ENCODE measurements at places on chromosomes 7 and 10. TPM values are rescaled to one million over a fixed set of nuclear protein-coding genes. Genes with fewer than 3 reads are reported as not detected.
A peak's percentile ranks its signal among the peaks of the same experiment; 100 is the strongest.

GRCh38 chr10:91210435-91210834, 10.0 kb upstream of the PCGF5 start:
- no peaks in the 10 kb centered on the region for H3K4me1 ChIP-seq
- DNase-seq, result no peak
- H3K36me3 ChIP-seq, result no peaks in the 10 kb centered on the region
- H3K27ac ChIP-seq, result no peak overlapping the region

DNA sequence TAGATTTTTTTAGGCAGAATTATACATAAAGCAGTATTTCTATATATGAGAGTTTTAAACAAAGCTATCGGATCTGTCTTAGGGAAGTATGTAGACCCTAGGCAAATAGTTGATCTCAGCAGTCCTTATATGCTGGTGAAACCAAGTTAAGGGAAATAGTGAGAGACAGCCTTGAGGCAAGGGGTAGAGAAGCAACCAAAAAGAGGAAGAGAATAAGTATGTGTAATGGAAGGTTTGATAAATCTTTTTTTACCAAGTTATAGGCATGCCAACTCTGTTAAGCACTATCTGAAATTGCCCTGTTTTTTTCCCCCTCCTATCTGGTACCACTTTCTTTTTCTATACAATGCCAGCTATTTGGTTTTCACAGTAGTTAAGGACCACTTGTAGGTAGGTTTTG, 19.9 kb downstream of the SPAG6 start:
- H3K27me3 ChIP-seq, result no peaks in the 10 kb centered on the region
- no peaks in the 10 kb centered on the region for H3K36me3 ChIP-seq
- no peak overlapping the region for H3K4me3 ChIP-seq
- H3K4me1 ChIP-seq, result no peaks in the 10 kb centered on the region

DNA sequence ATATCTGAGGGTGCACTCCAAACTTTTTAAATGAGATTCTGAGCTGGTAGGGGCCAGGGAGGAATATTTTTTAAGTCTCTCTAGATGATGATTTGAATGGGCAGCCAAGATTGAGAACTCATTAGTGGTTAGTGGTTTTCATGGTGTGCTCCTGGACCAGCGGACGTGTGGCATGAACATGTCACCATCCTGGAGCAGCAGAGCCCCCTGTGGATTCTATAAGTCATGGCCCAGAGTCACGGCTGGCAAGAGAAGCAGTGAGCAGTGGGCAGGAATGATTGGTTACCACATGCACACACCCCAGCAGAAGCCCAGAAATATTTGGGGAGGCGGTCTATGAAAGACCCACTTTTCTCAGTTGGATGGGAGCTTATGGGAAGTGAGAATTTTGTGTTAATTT, 21.2 kb upstream of the UCN3 start:
- no peak for DNase-seq
- no peaks in the 10 kb centered on the region for H3K27me3 ChIP-seq
- no peak overlapping the region for H3K27ac ChIP-seq
- no peaks in the 10 kb centered on the region for H3K36me3 ChIP-seq
- no peak overlapping the region for H3K4me3 ChIP-seq
- H3K4me1 ChIP-seq, result no peaks in the 10 kb centered on the region

The WDR37 gene
- total RNA-seq, result 28.0 TPM

The PON3 gene
- 4.0 TPM for total RNA-seq

DNA sequence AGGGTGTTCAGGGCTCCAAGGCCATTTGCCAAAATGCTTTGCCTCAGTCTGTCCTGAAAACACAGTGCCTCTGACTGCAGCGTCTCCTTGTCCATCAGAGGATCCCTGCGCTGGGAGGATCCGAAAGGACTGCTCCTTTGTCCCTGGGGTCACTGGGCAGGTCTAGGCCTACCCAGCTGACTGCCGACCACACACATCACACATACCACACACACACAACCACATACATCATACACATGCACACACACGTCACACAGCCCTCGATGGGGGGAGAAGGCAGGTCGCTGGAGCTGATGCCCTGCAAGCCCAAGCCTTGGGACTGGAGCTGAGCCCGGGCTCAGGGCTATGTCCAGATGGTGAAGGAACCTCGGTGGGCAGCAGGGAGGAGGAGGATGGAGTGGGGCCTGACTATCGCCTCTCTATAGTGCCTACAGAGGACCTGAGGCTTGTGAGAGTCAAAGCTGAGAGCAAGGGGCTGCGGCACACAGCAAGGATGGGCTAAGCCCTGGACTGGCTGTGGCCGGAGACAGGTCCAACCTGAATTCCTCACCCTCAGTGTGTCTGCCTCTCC, 29.1 kb downstream of the GPRIN2 start:
- H3K4me3 ChIP-seq, result no peak overlapping the region
- H3K27ac ChIP-seq, result no peak overlapping the region
- H3K27me3 ChIP-seq, result no peaks in the 10 kb centered on the region
- H3K4me1 ChIP-seq, result peaks cover 19% of the 10 kb centered on the region
- H3K36me3 ChIP-seq, result peaks cover 3% of the 10 kb centered on the region

DNA sequence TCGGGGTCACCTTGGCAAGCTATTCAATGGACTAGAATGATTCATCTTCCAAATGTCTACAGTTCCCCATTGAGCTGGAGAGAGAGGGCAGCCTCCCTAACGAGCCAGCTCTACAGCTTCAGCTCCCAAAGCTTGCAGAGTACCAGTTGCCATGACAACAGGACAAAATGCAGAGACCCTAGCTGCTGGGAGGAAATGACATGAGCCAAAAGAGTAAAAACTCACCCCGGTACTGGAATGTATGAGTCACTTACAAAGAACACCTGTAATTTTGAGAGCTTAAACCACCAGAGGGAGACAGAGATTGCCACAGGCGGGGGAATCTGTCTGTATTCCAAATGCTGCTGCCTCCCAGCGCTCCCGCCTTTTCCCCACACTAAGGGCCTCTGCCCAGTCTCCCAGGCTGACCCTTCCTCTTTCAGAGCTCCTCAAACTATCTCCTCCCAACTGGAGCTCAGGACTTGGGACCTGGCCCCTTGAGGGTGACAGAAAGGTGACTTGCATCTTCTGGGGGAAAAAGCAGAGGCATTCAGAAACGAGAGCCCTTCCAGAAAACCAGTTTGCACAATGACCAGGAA, 95.5 kb downstream of the CUL2 start:
- no peaks in the 10 kb centered on the region for H3K36me3 ChIP-seq
- no peak overlapping the region for H3K4me3 ChIP-seq
- DNase-seq, result peak; percentile 39
- H3K27me3 ChIP-seq, result no peaks in the 10 kb centered on the region
- H3K27ac ChIP-seq, result no peak overlapping the region

The STX1A gene
- total RNA-seq, result 15.6 TPM

The SLC26A4 gene
- total RNA-seq, result 0.99 TPM

DNA sequence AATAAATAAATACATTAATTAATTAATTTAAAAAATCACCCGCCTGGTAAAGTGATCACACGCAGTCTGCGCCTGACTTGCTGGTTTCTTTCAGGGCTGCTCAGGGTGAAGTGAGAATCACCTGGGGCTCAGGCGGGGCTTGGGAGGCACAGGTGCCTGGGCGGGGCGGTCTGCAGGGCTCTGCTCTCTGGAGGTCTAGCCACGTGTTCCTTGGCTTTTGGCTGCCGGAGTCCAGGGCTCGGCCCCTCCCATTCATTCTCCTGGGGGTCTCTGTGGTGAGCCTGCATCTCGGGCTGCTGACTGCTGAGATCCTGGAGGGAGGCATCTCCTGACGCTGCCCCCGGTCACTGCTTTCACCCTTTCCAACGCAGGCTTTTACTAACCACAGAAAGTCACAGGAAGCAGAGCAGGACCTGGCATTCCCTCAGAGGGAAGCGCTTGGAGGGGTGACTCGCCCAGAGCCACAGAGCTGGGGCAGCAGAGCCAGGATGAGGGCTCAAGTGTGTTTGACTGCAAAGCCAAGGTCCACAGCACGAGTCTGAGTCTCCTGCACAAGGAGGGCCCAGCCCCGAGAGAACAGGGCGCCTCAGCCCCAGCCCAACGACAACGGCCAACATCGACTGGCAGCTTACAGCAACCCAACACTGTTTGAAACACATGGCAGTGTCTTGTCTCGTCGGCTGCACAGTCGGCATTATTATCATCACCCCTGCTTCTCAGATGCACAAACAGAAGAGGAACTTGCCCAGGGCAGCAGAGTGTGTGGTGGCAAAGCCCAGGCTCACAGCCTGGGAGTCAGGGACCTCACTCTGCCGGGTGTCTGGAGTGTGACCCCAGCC, 22.4 kb upstream of the MNX1 start:
- no peaks in the 10 kb centered on the region for H3K36me3 ChIP-seq
- H3K27me3 ChIP-seq, result peaks cover 7% of the 10 kb centered on the region
- H3K4me1 ChIP-seq, result no peaks in the 10 kb centered on the region
- DNase-seq, result no peak

The PRSS37 gene
- total RNA-seq, result not detected
